ENCODE measurements at places on chromosomes 2 and 18. TPM values are rescaled to one million over a fixed set of nuclear protein-coding genes. Genes with fewer than 3 reads are reported as not detected.

Gene REEP1
- 2.6 TPM for total RNA-seq

Gene L3MBTL4
- total RNA-seq = 0.41 TPM

Gene MBOAT2
- 34.4 TPM for total RNA-seq

Gene RNF152
- total RNA-seq = 137 TPM

Gene DSC3
- 4.1 TPM for total RNA-seq

Gene ZSWIM2
- not detected for total RNA-seq

Gene SAG
- not detected for total RNA-seq

Gene ZNF24
- total RNA-seq = 33.2 TPM

- DNase-seq = no peak
Observed at GRCh38 chr2:12269041-12269972, 447.4 kb upstream of the TRIB2 start.

DNA sequence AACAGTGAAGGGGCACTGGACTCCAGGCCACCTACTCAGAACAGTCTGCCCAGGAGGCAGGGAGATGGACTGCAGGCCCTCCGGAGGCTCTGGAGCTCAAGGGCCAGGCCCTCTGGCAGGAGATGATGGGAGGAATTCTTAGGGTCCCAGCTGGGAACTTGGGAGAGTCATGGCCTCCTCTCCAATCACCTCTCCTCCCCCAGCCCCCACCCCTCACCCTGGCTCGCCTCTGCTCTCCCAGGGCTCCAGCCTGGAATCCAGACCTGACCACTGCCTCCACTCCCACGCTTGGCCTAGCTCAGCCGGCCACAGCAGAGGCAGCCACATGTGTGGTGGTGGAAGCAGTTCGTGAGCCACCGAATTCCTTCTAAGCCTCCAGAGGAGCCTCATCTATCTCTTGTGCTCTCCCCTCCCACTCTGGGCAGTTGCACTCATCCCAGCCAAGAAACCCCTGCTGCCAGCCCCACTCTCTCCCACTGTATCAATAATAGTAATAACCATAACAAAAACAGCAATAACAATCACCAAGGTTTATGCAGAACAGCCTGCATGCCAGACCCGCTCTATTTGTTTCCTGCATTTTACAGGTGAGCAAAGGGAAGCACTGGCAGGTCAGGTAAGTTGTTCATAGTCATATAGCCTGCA lies 67.4 kb downstream of the TNS1 start:
- no peak for DNase-seq

- DNase-seq = no peak
Observed at GRCh38 chr2:54859997-54860701, 136.7 kb downstream of the EML6 start.

GRCh38 chr2:103520547-103520946 lies 758.7 kb downstream of the TMEM182 start:
- DNase-seq = no peak

GRCh38 chr2:119464981-119465380 lies 33.3 kb downstream of the TMEM37 start:
- no peak for DNase-seq

Measured in chondrocyte (in vitro differentiated cells).